ENCODE measurements at places on chromosomes 2 and 18.

GRCh38 chr18:57816208-57816954 lies 13.3 kb upstream of the ATP8B1 start:
- DNase-seq, result no peak

- DNase-seq, result no peak
Observed at GRCh38 chr2:9146646-9147045, 60.0 kb upstream of the ASAP2 start.

DNA sequence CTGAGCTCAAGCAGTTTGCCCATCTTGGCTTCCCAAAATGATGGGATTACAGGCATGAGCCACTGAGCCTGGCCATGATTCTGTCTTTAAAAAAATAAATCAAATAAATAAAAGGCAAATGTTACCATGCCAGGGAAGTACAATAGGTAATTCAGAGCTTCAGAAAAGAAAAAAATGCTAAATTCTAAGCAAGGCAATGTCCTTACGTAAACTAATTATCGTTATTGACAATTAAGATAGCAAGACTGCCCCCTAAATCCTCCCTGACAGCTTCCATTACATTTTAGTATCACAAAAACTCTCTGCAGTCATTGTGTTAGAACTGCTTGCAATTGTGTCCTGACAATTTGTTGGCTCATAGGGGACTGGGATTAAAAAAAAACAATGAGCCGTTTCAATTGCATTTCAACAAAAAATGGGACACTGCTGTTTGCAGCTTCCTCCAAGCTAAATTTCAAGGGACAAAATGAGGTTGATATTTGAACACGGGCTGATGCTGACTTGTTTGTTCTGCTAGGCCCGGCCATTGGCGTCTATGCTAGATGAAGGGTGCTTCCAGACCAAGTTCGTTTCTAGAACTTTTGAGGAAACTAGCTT lies 88.9 kb downstream of the MOGAT1 start:
- peak; percentile 16 for DNase-seq

DNA sequence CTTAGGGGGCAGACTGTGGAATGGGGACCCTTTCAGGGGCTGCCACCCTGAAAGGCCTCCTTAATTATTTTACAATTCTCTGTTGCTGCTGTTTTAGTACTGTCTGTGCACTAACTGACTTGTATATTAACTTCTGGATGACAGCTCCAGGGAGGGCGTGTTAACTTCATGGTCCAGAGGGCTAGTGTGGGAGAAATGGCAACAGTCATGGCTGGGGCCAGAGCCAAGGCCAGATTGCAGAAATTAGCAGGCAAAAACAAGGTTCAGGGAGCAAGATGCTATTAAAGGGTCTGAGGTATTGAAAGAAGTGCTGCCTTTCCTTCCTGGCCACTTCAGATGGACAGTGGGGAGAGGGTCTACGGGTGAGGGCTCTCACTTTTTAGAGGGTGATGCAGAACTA lies 9.1 kb downstream of the WIPF1 start:
- no peak for DNase-seq

GRCh38 chr18:49972535-49972934 lies 159.2 kb upstream of the ACAA2 start:
- DNase-seq, result no peak

DNA sequence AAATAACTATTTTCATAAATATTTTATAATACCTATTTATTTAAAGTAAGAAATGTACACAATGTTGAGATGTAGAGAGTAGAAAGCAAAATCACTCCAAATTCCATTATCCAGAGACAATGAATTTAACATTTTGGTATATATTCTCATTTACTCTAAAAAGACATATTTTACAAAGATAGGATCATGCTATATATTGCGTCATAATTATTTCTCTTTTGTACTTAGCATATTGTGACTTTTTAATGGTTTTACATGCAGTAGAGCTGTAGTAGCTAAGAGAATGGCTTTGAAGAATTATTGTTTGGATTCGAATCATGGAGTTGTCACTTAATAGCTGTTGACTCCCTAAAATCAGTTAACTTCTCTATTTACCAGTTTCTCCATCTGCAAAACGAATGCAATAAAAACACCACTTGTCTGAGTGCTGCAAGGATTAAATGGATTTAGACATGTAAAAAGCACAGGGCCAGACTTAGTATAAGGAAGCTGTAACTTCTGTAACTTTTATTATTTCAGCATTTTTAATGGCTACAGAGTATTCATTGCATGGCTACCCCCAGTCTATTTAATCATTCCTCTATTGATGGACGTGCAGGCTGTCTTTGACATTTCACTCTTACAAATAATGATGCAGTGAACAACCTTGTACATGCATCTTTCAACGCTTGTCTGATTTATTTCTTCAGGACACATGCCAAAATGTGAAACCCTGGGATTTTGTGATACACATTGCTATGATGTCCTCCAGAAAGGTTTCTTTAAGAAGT lies 33.2 kb downstream of the KCNS3 start:
- DNase-seq, result no peak

GRCh38 chr2:223993634-223994232 lies 36.5 kb downstream of the MRPL44 start:
- peak; percentile 86 for DNase-seq

- DNase-seq, result no peak
Observed at GRCh38 chr2:116098049-116098448, 1655.6 kb downstream of the DPP10 start.

- no peak for DNase-seq
Observed at GRCh38 chr2:64737547-64737946, 83.8 kb upstream of the SERTAD2 start.

DNA sequence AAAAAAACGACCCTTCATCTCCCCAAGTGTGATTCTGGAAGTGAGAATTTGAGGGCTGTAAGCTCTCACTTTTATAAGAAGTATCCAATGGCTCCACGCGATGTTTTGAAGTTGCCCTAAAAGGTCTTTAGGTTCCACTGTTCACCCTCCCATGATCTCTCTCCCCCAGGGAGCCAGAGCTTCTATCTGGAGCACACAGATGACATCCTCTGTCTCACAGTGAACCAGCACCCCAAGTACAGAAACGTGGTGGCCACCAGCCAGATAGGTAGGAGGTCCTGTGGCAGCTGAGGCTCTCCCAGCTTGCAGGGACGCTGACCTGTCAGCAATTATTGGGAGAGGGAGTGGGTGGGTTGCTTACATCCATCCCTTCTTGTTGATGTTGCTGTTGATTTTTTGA lies 97.8 kb downstream of the RTN4 start:
- no peak for DNase-seq

GRCh38 chr18:72637299-72637698 lies 93.2 kb upstream of the CBLN2 start:
- DNase-seq, result no peak
